ENCODE measurements at places on chromosomes 5 and 9. TPM values are rescaled to one million over a fixed set of nuclear protein-coding genes. Genes with fewer than 3 reads are reported as not detected.

- DNase-seq: peak; percentile 54
These were observed 72.6 kb downstream of the GTF3C4 start for GRCh38 chr9:132742821-132743311.

- no peak for DNase-seq
These were observed 161.0 kb upstream of the SLC28A3 start for GRCh38 chr9:84501587-84501986.

GRCh38 chr9:13898957-13899356 is 415.0 kb downstream of the NFIB start:
- DNase-seq: no peak

DNA sequence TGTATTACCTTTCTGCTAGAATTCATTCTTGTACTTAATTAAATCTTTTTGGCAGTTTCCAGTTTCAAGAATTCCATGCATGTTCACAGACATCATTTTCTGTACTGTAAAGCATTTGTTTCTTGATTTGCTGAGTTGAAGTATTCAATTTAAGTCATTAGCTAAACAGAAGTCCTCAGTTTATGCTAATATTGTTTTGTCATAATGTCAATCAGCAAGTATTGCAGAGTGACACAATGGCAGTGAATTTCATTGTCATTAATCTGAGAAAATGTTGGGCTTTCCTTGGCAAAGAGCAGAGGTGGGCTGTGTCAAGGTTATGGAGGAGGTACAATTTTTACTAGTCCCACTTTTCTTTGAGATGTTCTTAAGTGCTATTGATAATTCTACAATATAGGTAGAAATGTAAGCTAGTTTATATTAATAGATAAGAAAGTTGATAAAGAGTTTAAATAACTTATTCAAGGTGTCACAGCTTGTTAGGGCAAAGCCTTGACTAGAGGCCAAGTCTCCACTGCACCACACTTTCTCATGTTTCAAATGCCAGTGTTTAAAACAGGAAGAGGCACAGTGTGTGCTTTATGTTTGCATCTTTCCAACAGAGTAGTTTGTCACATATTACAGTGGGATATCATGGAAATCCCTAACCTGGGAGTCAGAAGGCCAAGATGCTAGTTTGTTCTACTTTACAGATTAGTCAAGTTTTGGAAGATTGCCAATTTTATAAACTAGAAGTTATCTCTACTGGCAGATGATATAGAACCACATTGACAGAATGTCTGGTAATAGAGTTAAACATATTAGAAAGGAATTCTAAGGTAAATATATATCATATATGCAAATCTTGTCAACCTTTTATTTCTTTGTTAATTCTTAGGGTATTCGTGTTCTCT is 56.3 kb downstream of the SLF1 start:
- no peak for DNase-seq

- no peak for DNase-seq
These were observed at the start of gene ADCY2 for GRCh38 chr5:7395947-7396712. ADCY2 (plus strand) TSS chr5:7396138; CDS start chr5:7396297, 159 bp downstream.

- DNase-seq: no peak
These were observed 173.1 kb downstream of the KDM4C start for GRCh38 chr9:6930827-6931226.

- DNase-seq: no peak
These were observed 1.5 kb downstream of the CACNA1B start for GRCh38 chr9:137879052-137879451.

GRCh38 chr5:41519801-41520200 is 9.4 kb upstream of the PLCXD3 start:
- DNase-seq: no peak

GRCh38 chr9:108722396-108722795 is 133.4 kb downstream of the ACTL7B start:
- DNase-seq: no peak

GRCh38 chr5:173303878-173304590 is 24.2 kb downstream of the STC2 start:
- peak; percentile 15 for DNase-seq

DNA sequence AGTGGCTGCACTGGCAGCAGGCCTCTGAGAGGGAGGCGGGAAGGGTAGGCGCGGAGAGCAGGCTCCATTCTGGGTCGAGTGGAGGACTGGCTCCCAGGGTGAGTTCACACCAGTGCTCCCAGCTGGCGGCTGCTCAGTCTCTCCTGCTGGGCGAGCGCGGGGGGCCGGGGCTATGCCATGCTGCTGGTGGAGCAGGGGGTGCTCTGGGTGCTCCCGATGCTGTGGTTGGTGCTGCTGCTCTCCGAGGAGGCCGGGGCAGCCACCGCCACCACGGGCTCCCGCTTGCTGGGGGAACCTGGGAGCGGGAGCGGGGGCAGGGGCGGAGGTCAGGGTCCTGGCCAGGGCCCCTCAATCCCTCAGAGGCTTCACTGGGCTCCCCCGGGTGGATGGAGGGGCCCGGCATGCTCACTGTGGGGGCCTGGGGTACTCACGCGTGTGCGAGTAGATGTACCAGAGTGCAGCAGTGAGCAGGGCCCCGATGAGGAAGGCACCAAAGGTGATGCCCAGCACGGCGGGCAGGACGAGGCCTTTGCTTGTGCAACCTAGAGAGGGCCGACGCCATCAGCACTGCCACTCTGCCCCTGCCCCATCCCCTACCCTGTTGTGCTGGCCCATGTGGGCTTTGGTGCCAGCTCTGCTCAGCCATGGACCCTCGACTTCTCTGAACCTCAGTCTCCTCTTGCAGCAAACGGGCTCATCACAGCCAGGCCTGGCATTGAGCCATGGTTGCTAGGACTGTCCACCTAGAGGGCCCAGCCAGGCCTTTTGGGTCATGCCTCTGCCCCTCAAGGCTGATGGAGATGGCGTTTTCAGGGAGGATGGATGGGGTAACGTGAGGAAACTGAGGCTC is 13.1 kb downstream of the FPGS start:
- no peak for DNase-seq

- DNase-seq: no peak
These were observed 33.9 kb downstream of the VLDLR start for GRCh38 chr9:2655411-2655901.

DNA sequence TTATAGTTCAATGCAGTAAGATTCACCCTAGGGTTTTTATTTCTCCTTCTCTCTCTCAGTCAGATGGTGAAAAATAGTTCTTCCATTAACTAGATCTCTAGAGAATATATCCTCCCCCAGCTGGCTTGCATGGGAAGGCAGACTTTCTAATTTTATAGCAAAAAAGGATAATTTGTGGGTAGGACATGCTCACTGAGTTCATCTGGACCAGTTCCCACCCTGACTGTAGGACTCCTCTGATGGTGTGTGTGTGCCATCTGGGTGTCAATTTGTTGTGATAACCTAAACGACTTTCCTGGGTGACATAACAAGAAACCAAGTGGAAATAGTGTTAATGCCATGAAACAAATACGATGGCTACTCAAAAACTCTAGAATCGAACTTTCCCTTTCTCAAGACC is 44.9 kb downstream of the APBA1 start:
- DNase-seq: no peak

DNA sequence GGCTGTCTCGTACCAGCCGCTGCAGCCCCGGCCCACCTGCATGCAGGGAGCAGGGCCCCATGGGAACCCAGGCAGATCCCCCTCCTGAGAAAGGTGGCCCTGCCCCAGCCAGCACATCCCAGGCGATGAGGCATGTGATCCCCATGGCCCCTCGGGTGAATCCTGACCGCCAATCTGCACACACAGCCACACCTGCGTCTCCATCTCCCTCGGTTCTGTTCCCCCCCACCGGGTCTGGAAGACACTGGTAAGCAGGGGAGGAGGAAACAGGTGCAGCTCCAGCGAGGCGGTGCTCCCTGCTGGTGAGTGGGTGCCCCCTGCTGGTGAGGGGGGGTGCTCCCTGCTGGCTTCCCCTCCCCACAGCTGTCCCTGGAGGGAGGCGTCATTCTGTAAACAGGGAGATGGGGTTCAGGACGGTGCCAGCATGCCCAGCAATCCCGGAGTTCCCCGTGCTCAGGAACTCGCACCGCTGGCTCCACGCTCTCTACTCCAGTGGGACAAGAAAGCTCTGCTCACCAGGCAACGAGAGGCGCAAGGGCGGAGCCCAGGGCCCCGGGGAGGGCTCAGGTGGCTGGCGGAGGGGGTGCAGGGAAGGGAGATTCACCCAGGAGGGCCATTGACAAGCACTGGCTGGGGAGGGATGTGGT is 28.4 kb upstream of the SLC12A7 start:
- DNase-seq: no peak

DNA sequence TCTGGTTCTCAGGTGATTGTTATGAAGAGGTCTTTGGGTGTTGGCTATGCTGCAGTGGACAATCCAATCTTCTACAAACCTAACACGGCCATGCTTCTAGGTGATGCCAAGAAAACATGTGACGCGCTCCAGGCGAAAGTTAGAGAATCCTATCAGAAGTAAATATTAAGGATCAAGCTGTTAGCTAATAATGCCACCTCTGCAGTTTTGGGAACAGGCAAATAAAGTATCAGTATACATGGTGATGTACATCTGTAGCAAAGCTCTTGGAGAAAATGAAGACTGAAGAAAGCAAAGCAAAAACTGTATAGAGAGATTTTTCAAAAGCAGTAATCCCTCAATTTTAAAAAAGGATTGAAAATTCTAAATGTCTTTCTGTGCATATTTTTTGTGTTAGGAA is 101.3 kb downstream of the NNT start:
- no peak for DNase-seq

- DNase-seq: no peak
These were observed 69.3 kb downstream of the DAPK1 start for GRCh38 chr9:87567001-87567400.

GRCh38 chr9:131845305-131846298 is 105.7 kb upstream of the RAPGEF1 start:
- no peak for DNase-seq

DNA sequence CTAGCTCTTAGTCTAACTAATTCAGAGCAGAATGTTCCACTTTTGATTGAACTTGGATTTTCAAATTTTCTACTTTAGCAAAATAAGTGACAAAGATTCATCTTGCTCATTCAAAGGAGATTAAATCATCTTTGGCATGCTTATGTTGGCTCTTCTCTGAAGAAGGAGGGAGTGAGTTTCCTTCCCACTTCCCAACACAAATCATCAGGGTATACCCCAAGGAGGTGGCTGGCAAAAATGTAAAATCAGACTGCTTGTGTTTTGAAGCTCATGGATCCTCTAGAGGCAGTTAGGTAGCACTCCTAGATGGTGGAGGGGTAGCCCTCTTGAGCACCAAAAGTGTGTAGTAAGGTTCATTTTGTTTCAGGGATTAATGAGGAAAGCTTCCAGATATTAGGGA is 343.1 kb downstream of the OSTF1 start:
- no peak for DNase-seq

GRCh38 chr5:151026088-151026487 is 5.7 kb downstream of the GPX3 start:
- DNase-seq: no peak

- no peak for DNase-seq
These were observed 478.8 kb upstream of the ADAMTS16 start for GRCh38 chr5:4661326-4661725.

GRCh38 chr9:116141864-116142561 is 11.6 kb upstream of the PAPPA start:
- DNase-seq: no peak

GRCh38 chr5:67998709-67999261 is 216.8 kb upstream of the PIK3R1 start:
- DNase-seq: peak; percentile 84

GRCh38 chr5:79191457-79191856 is 44.5 kb upstream of the JMY start:
- no peak for DNase-seq

GRCh38 chr5:135669416-135669815 is 90.6 kb upstream of the CXCL14 start:
- no peak for DNase-seq

DROSHA gene
- total RNA-seq: 37.7 TPM

QRFP gene
- total RNA-seq: not detected

INSYN2B gene
- total RNA-seq: 0.56 TPM

ELP1 gene
- total RNA-seq: 34.2 TPM

ACTBL2 gene
- total RNA-seq: 1.0 TPM

ZFP2 gene
- 2.6 TPM for total RNA-seq

FAM81B gene
- not detected for total RNA-seq

PLEKHG4B gene
- total RNA-seq: 0.96 TPM

FGFR4 gene
- total RNA-seq: 8.2 TPM

All from suprapubic skin (tissue), 4 donors.